ENCODE measurements at places on chromosomes 1 and 21.
A peak's percentile ranks its signal among the peaks of the same experiment; 100 is the strongest.

- DNase-seq = no peak
These were observed 6.6 kb upstream of the CD48 start for GRCh38 chr1:160718210-160718609.

GRCh38 chr1:99768104-99768503 lies 1.7 kb upstream of the FRRS1 start:
- no peak for DNase-seq

DNA sequence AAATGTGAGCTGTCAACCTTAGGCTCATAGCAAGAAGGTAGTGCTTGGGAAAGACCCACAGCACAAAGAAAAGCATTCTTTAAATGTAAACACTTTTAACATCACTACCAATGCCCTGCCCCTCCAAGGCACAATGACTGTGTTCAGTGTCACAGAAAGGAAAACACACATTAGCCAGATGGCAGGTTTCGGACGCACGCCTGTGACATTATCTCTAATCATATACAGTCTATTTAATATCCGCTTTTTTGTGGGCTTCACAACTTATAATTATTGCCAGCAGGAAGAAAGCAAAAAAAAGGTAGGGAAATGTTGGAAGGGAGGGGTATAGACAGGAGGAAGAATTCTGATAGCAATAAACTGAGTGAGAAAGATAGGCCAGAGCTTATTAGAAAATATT lies 112.4 kb upstream of the BEND5 start:
- DNase-seq = no peak

DNA sequence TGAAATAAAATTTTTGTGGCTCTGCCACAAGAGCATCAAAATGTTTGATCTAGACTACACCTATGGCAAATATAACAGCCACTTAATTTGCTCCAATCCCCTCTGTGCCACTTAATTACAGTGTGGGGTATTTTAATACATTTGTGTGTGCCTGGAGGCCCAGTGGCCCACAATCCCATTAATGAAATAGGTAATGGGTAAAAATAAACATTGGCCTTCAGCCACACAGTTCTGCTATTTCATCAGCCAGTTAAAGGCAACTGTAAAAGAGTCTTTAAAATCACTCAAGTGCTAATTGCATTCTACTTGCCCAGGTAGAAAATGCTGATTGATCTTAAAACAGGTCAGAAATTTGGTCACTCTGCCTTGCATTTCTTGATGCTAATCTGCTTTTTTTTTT lies 151.6 kb upstream of the UBE2U start:
- DNase-seq = no peak

DNA sequence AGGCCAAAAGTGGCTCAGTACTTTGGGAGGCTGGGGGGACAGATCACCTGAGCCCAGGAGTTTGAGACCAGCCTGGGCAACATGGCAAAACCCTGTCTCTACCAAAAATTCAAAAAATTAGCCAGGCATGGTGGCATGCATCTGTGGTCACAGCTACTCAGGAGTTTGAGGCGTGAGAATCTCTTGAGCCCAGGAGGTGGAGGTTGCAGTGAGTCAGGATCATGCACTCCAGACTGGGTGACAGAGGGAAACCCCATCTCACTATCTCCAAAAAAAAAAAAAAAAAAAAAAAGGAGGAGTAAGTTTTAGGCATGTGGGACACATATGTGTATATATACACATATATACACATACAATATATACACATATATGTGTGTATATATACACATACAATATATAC lies 165.3 kb upstream of the DPYD start:
- DNase-seq = no peak

- DNase-seq = no peak
These were observed 52.5 kb downstream of the MDM4 start for GRCh38 chr1:204568576-204569315.

DNA sequence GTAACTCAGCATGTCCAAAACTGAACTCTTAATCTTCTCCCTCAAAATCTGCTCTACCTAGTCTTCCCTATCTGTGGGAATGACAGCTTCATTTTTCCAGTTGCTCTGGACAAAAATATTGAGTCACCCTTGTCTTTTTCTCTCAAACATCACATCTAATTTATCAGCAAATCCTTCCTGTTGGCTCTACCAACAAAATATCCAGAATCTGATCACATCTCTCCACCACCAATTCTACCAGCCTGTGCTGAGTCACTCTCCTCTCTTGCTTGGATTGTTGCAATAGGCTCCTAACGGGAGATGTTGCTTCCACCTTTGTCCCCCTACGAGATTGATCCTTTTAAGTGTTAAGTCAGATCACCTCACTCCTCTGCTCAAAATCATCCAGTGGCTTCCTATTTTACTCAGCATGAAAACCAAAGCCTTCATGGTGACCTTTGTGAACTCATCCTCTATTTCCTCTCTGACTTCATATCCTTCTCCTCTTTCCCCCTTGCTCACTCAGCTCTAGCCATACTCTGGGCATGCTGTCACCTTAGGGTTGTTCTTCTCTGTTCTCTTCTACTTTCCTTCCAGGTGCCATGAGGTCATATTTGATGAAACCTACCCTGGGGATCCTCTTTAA lies 21.5 kb upstream of the SMYD2 start:
- peak; percentile 64 for DNase-seq

DNA sequence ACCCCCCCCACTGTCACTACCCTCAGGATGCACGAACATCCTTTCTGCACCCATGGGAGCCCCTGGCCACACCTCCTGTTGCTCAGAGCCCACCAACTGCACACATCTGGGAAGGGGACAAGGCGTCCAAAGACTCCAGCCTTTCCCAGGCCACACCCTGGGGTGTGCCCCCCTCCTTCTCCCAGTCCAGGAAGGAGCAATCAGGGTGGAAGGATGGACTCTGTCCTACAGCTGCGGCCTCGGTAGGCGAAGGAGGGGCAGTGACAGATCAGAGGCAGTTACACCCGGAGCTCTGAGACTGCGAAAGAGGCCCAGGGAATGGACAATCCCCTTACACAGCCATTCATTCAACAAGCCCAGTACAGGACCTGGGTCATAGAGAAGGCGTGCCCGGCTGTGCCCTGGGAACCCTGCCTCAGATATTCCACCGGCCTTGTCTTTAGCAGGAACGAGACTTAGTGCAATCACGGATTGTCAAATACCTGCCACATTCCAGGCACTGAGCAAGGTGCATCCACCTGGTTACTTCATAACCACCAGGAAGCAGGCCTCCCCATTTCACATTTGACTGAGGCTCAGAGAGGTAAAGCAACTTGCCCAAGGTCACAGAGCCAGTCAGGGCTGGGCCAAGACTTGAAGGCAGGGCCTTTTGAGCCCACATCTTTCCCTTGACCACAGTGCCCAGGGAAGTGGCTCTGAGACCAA lies 9.4 kb downstream of the HSPG2 start:
- DNase-seq = no peak

DNA sequence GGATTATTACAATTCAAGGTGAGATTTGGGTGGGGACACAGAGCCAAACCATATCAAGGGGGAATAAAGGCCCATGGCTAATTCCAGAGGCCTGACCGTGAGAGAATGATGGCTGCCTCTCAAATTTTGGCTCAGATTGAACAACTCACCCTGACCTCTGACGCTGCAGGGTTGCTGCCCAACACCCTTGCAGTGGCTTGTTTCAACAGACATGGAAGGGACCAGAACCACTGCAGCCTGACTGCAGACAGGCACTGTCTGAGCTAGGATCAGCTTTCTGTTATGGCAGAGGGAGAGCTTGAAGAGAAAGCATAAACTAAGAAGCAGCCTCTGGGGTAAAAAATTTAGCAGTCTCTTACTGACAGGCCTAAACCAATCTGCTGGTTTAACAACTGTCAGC lies 90.2 kb upstream of the GADD45A start:
- DNase-seq = no peak

- no peak for DNase-seq
These were observed 20.3 kb upstream of the CXADR start for GRCh38 chr21:17492415-17493168.

DNA sequence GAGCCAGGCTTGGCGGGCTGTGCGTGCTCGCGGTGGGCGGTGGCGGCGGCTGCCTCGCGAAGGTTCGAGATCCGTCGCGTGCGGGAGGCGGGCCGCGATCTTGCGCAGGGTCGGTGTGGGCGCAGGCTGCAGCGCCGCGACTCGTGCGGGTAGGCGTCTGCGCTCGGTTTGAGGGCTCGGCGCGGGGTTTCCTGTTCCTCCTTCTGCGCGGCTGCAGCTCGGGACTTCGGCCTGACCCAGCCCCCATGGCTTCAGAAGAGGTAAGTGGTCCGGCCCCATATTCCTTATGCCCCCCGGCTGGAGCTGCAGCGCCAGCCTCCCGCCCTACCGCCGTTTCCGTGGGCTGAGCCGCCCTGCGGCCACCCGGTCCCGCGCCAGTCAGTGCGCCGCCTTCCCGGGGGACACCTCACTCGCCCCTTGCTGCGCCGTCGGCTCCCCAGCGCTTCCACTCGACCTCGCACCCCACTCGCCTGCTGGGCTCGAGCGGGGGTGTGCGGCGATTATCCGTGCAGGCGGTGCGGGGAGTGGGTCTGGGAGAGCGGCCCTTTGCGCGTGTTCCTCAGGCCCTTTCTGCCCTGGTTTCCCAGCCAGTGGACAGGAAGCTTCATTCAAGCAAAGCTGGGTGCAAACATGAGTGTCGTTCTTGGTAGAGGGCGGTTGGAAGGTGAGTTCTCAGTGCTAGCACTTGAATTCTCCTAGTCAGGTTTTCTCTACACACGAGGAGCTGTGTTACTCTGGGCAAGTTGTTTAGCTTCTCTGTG lies at the start of gene CACYBP:
Gene CACYBP (plus strand): TSS at position 12 of the 761 bp plus-strand sequence. CDS start 234 bp downstream, at position 246.
- no peak for DNase-seq

GRCh38 chr1:71572038-71572437 lies 491.2 kb upstream of the ZRANB2 start:
- no peak for DNase-seq

GRCh38 chr1:163365186-163365585 lies 43.4 kb downstream of the NUF2 start:
- no peak for DNase-seq

DNA sequence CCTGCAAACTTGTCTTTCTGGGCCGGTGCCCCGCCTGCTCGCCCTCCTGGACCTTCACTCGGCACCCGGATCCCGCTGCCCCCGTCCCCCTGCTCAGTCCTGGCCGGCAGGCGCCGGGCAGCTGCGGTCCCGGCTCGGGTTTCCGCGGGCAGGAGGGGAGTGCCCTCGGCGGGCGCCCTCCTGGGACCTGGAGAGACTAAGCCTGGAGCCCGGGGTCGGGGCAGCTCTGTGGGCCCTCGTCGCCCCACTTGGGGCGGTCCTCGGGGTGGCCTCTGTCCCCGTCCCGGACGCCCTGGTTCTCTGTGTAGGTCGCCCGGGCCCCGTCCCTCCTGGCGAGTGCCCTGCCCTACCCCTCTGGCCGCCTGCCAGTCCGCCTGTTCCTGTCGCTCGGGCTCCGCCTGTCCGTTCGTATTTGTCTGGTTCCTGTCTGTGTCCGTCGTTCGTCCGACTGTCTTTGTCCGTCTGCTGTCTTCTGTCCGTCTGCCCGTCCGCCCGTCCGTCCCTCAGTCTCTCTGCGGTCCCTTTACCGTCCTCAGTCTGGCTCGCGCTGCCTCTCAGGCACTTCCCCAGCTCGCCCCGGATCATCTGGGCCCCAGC lies 490 bp downstream of the SERINC2 start:
- DNase-seq = no peak

GRCh38 chr1:160309571-160309970 lies 24.6 kb upstream of the PEX19 start:
- DNase-seq = no peak

DNA sequence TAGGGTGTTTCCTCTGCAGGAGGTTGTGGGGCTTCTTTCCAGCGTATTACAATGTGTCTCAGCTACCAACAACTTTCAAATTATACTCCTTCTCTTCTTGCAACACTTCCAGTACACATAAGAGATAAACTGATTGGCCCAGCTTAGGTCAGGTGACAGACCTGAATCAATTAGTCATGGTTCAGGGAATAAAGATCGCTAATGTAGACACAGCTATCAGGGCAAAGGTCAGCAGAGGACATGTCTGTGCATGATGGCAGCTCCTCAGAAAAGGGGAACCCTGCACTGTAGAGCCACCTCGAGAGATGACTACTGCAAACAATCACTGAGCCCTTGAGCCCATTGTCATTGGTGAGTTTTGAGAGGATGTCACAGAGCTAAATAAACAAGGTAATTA lies 36.8 kb upstream of the PKN2 start:
- no peak for DNase-seq

GRCh38 chr1:35220976-35221375 lies 28.0 kb upstream of the SFPQ start:
- peak; percentile 6 for DNase-seq

GRCh38 chr1:160260406-160261382 lies 1.7 kb downstream of the DCAF8 start:
- no peak for DNase-seq

DNA sequence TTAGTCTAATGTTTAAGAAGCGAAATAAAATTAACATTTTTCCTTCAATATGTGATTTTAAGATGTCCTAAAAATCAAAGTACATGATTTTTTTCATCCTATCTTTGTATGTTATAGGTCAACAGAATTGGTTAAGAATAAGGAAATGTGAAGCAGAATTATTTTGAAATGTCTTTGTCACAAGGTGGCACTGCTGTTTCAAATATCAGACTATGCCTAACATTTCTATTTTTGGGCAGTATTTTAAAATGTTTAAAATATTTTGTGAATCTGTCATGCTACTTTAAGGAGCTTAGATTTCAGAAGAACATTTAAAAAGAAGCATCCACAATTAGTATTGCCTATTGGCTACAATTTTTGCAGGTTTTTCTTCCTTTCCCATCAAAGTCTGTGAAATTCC lies 38.7 kb downstream of the AMY1C start:
- no peak for DNase-seq

All from PC-9 (cell line).